Tongue (tissue), 3 donors: ENCODE measurements at places on chromosomes 12 and 14. TPM values are rescaled to one million over a fixed set of nuclear protein-coding genes. Genes with fewer than 3 reads are reported as not detected.

The TMBIM4 gene
- total RNA-seq, result 107 TPM

DNA sequence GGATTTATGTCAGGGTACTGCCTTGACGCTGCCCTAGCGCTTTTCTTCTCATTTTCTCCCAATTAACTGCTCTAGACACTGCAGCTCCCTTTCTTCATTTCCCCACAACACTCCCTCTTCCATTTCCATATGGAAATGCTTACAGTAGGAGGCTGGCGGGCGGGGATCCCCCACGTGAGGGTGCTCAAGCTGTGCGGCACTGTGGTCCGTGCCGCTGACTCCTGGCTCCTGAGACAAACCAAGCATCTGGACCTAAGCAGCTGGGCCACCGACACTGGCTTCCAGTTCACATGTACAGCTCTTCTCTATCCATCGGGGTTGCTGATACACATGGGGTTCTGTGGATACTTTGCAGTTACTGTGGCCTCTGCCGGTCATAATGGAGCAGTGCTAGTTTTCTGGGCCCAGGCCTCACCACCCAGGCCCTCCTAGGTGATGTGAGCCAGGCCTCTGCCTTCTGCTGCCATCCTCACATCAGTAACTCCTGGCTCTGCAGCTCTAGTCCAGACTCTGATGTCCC, 20.2 kb downstream of the TCHP start:
- DNase-seq, result peak; percentile 55

GRCh38 chr14:55302367-55303124, 31.3 kb downstream of the FBXO34 start:
- peak; percentile 16 for DNase-seq

DNA sequence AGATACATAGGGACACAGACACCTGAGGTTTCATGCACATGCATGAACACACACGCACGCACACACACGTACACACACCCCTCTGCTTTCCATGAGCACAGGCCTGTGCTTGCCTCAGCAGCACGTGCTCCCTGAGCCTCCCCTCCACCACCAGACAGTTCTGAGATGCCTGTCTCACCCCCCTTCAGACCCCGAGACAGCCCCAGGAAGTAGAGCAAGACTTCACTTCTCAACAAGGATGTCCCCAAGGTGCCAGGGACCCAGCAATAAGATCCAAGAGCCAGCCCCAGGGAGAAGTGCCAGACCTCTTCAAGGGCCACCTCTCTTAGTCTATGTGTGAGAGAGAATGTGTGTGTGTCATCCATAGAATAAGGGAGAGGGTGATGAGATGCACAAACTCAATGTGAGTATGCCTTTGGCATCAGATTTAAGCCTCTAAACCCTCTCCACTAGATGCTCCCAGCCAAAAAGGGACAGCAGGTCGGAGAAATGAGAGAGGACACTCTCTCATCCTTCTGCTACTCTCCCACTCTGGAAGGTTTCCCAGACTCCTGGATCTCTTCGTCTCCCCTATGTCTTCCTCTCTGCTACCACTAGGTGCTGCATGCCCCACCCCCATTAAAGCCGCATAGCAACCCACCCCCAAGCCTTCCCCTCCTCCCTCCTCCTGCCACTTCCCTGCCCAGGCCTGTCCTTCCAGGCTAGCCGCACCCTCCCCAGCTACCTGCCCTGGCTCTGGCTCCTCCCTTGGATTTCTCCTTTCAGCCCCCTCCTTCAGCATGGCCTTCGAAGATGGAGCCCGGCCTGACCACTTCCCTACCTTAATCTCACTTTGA, 7.7 kb downstream of the RARG start:
- peak; percentile 73 for DNase-seq

The LTBP2 gene
- 29.1 TPM for total RNA-seq

DNA sequence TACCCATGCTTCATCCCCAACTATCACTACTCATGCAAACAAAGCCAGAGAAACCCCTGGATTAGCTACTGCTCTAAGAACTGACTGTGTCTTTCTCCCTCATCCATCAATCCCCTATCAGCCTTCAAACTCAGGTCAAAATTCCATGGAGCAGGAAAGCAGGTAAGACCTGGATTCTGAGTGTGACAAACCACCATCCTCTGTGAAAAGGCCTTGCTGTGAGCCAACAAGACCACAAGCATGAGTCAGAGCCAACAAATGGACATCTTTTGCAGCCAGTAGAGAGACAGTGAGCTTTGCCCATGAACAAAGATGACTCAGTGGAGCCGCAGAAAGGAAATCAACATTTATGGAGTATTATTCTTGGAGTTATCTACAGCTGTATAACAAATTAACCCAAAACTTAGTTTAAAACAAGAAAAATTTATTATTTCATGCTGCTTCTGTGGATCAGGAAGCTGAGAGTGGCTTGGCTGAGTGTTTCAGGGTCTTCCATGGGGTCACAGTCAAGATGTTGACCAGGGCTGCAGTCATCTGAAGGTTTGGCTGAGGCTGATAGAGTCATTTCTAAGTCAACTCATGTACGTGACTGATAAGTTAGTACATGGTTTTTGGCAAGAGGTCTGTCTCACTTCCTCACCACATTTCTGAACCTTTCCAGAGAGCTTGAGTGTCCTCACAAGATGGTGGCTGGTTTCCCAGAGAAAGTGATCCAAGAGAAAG, 61.1 kb downstream of the PITPNM2 start:
- no peak for DNase-seq

GRCh38 chr12:75670216-75670615, 158.8 kb upstream of the KRR1 start:
- DNase-seq, result no peak

DNA sequence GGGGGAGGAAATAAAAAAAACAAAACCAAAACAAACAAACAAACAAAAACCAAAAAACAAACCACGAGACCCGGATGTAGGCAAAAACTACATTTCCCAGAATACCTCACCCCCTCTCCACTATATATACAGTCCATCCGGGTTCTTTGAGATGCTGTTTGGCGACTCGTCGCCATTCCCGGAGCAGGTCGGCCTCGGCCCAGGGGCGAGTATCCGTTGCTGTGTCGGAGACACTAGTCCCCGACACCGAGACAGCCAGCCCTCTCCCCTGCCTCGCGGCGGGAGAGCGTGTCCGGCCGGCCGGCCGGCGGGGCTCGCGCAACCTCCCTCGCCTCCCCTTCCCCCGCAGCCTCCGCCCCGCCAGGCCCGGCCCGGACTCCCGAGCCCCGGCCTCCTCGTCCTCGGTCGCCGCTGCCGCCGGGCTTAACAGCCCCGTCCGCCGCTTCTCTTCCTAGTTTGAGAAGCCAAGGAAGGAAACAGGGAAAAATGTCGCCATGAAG, at the start of gene RNF10:
TSS of gene RNF10 (plus strand) at position 154 of the 500 bp plus-strand sequence. CDS start 456 bp downstream, outside the sequence.
- DNase-seq, result peak; percentile 95

DNA sequence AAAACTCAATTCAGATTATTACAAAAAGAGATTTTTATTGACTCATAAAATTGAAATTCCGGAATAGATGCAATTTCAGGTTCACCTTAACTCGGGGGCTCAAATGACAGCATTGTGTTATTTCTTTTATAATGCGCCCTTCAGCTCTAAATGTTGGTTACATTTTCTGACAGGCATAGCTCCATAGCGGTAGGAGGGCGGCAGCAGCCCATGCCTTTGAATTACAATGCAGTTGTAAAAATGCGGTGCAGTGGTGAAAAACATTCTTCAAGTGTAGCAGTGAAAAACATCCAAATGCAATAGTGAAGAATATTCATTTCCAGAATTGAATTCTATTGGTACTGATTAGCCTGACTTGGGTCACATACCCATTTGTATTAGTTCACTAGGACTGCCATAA, 215.3 kb upstream of the PKP2 start:
- no peak for DNase-seq

DNA sequence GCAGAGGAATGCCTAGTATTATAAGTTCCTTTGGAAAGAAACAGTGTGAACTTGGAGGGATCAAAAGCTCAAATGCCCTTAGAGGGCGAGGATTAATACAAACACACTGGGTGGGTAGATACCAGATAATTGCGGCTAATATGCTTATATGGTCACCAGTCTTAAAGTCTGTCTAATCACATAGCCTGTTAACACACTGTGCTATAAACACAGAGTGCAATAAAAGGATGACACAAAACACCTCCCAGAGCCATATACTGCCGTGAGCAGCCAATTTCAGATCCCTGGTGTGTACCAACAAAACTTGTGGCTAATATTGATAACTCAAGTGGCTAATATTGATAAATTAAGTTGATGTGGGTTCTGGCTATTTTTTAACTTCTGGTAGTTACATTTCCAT, 1.7 kb upstream of the IL26 start:
- DNase-seq, result no peak

DNA sequence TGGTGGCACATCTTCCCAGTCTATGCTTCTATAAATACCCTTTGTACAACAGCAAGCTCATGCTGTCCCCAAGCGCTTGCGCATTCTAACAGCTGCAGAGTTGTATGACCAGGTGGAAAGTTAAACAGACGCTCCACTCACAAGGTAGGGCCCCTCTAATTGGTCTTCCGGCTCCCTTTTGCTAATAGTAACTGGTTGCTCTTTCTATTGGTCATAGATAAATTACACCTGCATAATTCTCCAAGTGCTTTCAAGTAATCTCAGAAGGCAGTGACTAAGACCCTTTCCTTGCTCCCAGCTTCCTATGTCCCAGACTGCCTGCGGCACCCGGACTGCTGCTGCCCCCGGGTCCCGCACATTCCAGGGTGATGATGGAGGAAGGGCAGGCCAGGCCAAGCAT, 6.1 kb upstream of the TSPAN9 start:
- peak; percentile 64 for DNase-seq

The MSRB3 gene
- total RNA-seq, result 67.8 TPM

DNA sequence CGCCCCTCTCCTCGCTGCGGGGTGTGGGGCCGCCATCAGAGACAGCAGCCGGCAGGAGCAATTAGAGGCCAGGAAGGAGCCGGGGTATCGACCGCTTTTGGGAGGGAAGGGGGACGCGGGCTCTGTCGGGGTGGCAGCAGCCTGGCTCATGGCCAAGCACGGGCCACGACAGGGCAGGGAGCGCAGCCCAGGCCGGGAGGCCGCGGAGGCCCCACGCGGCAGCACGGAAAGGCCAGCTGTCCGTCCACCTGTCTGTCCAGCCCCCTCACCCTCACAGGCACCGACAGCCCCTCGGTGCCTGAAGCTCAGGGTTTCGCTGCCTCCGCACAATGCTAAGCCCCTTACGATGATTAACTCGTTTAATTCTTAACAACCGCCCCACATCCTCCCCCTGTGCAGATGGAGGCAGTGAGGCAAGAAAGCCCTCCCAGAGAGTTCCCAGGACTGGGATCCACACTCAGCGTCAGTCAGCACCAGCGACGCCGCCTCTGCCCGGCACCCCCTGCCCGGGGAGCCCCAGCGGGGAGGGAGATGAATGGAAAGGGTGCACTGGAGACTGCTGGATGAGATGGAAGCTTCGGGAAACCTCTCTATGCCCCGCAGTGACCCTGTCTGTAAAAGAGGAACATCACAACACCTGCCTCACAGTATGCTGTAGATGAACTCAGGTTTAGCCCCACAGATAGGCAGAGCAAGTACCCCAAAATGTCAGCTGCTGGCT, 23.7 kb downstream of the NCOR2 start:
- DNase-seq, result no peak

The CCDC38 gene
- not detected for total RNA-seq

The TEX52 gene
- total RNA-seq, result not detected

The ABCC9 gene
- total RNA-seq, result 121 TPM

- DNase-seq, result no peak
Measured at GRCh38 chr14:57139173-57139572, 129.5 kb downstream of the EXOC5 start.

The DPPA3 gene
- not detected for total RNA-seq

The SMCO3 gene
- total RNA-seq, result 0.51 TPM

- DNase-seq, result no peak
Measured at GRCh38 chr12:51389302-51389999, 1.8 kb downstream of the GALNT6 start.

The LRRC10 gene
- not detected for total RNA-seq

GRCh38 chr14:36817071-36817930, 155.6 kb downstream of the PAX9 start:
- no peak for DNase-seq

- DNase-seq, result no peak
Measured at GRCh38 chr14:68293404-68293803, 473.8 kb downstream of the RAD51B start.

DNA sequence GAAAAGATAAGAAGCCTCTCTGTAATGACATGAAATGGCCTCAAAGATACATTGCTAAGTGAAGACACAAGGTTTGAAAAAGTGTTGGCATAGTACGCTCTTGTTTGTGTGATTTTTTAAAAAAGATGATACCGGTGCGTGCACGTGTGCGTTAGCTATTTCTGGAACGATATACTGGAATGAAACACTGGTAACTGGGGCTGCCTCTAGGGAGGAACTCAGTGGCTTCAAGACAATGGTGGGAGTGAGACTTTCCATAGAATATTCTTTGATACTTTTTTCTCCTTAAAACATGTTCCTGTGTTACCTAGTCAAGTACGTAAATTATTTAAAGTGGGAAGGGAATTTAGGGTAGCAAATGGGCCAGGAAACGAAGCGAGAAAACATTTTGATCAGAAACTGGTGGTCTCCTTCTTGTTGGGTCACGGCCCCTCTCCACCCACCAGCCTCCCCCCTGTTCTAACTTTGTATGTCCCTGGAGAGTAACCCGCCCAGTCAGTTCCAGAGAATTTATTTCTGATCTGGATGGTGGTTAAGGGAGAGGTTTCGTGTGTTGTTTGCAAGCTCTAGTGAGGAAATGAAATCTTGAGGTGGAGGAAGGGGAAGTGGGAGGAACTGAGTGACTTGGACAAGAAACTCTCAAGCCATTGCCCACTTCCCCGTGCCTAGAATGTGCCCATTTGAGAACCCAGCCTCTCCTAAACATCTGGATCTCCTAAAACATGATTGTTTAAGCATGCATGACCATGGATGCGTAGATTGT, 6.6 kb downstream of the FGF6 start:
- no peak for DNase-seq

The A2ML1 gene
- 44.0 TPM for total RNA-seq

The KLRK1 gene
- 1.7 TPM for total RNA-seq

DNA sequence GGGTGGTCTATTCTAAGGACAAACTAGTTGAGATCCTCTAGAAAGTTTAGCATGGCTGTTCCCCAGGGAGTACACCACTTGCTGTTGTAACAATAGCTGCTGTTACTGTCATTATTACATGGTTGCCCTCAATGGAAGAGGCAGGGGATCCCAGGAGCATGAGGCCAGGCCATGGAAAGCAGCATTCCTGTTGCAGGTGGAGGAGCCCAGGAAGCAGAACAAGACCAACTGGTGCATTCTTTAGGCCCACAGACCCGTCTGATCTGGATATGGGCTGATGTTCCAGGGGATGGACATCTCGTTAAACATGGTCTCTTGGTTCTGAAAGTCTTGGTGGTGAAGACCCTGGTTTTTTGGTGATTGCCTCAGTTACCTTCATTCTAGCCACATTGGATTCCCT, 109.2 kb upstream of the WSCD2 start:
- no peak for DNase-seq
